Astrocyte (in vitro differentiated cells and primary cell): ENCODE measurements at places on chromosomes 5 and 9.

DNA sequence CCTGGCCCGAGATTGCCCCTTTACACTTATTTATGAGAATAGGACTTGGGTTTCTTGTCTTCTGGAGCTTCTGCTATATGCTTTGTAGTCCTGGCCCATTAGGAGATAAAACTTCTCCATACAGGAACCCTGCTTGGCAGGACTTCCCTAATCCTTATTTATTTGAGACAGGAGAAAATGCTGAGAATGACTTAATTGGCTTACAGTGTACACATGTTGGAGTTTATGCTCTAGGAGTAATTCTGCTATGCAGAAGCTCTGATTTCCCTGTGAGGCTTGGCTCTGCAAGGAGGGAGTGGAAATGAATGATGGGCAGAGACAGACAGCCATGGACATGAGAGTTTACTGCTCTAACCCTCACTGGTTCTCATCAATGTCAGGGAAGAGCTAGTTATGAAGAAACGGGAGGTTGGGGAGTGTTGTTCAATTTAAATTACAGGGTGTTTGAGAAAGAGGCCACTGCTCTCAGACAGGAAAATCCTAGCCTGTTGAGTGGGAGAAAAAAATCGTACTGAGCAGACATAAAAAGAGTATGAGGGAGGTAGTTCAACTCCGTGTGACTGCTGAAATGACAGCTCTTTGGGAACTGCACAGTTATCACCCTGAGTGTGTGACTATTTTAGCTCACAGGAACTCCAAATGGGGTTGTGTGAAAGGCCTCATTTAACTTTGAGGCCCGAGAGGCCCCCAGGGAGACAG, 37.5 kb downstream of the ACTBL2 start:
- no peak for DNase-seq

- DNase-seq: no peak
Observed at GRCh38 chr5:149118463-149118862, 22.8 kb upstream of the ABLIM3 start.

GRCh38 chr5:56769875-56770604, 45.3 kb upstream of the MAP3K1 start:
- DNase-seq: no peak

DNA sequence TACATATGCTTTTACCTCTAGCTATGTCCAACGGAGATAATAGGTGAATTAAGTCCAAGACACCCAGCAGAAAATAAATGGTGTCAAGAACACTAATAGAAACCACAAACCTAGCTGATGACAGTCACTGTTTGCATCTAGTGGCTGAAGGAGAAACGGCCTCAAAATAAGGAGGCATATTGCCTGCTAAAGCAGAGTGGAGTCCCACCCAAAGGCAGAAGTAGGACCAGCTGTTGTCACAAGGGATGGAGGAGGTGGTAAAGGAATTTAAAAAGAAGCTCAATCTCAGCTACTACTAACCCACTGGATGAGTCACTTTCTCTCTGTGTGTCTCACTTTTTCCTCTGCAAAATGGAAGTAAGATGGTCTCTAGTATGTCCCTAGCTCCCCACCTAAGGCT, 224.3 kb downstream of the GRIA1 start:
- DNase-seq: peak; percentile 41

DNA sequence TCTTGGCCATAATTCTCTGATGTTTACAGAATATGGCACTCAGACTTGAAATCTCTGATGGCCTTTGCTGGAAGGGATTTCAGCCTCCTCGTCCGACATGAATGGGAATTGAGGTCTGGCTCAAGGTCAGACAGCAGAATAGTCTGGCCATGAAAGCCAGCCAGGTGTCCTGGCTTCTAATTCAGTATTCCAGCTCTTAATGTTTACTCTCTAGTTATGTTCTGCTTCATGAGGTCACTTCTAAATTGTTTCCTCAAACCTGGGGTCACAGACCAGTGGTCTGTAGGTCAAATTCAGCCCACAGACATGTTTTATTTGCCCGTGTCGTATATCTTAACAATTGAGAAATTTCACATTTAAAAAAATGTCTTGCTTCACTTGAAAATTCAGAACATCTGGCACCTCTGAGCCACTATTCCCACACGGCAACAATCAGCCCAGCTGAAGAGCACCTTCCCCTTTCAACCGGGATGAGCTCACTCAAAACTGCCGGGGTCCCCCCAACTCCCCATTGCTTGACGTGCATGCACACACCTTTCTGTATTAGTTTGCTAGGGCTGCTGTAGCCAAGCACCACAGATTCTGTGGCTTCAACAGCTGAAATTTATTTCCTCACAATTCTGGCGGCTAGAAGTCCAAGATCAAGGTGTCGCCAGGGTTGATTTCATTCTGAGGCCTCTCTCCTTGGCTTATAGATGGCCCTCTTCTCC, 243.5 kb downstream of the ENC1 start:
- peak; percentile 62 for DNase-seq

- DNase-seq: peak; percentile 65
Observed at GRCh38 chr5:95725937-95726810, 5.0 kb upstream of the RHOBTB3 start.

DNA sequence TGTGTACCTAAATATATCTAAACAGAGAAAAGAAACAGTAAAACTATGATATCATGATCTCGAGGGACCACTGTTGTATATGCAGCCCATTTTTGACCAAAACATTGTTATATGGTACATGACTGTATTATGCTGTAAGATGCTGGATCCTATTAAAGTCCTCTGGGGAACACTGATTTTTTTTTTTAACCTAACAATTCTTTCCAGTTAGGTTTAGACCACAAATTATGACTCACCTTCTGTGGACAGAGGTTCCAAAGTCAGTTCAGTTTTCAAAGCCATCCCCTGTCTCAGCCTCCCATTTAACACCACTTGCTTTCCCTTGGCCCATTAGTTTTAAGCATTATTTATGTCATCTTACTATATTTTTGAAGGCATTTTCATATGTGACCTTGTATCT, 27.1 kb downstream of the TRMO start:
- DNase-seq: no peak

- DNase-seq: peak; percentile 31
Observed at GRCh38 chr5:61167382-61167781, 5.1 kb upstream of the SMIM15 start.

DNA sequence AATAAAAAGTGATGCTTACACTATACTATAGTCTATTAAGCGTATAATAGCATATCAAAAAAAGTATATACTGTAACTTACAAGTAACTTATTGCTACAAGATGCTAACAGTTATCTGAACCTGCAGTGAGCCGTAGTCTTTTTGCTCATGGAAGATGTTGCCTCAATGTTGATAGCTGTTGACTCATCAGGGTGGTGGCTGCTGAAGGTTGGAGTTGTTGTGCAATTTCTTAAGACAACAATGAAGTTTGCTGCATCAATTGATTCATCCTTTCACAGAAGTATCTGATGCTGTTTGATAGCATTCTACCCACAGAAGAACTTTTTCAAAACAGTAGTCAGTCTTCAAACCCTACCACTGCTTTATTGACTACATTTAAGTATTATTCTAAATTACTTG, 7.8 kb upstream of the C9orf40 start:
- DNase-seq: peak; percentile 39

DNA sequence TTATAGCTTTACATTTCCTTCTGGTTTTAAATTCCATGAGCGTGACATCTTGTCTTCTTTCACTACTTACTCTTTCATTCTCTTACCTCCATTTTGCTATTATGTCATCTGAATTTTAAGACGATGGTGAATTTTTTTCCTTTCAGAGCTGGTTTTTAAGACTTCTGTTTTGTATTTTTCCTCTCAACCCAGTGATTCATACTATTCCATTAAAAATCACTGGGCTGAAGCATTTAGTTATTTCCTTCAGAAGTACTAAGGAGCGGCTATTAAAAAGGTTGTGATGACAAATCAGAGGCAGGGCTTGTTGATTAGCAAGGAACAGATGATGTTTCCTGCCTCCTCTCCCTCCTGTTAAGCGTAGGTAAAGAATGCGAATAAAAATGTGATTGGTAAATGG, 16.5 kb downstream of the AGXT2 start:
- DNase-seq: peak; percentile 79

GRCh38 chr9:33795281-33795680, at the start of gene PRSS3:
PRSS3 (plus strand) TSS chr9:33795561; CDS start chr9:33795574, 13 bp downstream.
- no peak for DNase-seq

- no peak for DNase-seq
Observed at GRCh38 chr5:163410505-163410904, 26.9 kb upstream of the CCNG1 start.
